ENCODE measurements at places on chromosomes 12 and 14.

DNA sequence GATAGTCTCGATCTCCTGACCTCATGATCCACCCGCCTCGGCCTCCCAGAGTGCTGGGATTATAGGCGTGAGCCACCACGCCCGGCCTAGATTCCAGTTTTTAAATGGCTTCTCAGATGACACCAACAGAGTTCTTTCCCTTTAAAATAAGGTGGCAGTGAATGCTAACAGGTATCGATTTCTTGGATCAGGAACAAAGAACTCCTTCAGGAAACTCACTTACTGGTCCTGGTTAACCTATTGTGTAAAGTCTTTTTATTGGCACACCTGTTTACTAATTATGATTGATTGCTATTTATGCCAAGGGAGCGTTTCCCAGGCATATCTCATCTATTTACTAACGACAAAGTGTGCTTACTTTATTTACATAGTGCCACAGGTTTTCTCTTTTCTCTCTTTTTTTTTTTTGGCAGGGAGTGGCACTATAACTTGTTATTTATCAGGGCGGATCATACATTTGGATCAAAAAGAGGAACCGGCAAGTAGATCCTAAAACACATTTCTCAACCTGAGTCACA lies 89.7 kb downstream of the GLT1D1 start:
- no peak for DNase-seq

GRCh38 chr12:124213666-124214347 lies 81.1 kb upstream of the RFLNA start:
- no peak for DNase-seq

DNA sequence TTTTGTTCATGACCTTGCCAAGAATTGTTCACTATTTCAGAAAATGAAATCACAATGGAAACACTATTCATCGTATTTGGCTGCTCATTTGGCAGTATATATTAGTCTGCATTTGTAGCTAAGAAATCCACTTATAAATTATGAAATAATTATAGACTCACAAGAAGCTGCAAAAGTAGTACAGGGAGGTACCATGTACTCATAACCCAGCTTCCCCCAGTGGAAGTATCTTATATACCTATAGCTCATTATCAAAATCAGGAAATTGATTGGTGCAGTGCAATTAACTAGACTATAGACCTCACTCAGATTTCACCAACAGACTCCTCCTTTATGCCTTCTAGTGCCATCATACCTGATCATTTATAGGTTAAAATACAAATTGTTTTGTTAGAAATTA lies 178.8 kb upstream of the VASH1 start:
- no peak for DNase-seq

- no peak for DNase-seq
Measured at GRCh38 chr14:99586054-99586760, 17.8 kb downstream of the CCDC85C start.

GRCh38 chr14:72075649-72076334 lies 143.6 kb downstream of the RGS6 start:
- DNase-seq: no peak

GRCh38 chr14:79732911-79733655 lies 478.2 kb downstream of the DIO2 start:
- peak; percentile 32 for DNase-seq

DNA sequence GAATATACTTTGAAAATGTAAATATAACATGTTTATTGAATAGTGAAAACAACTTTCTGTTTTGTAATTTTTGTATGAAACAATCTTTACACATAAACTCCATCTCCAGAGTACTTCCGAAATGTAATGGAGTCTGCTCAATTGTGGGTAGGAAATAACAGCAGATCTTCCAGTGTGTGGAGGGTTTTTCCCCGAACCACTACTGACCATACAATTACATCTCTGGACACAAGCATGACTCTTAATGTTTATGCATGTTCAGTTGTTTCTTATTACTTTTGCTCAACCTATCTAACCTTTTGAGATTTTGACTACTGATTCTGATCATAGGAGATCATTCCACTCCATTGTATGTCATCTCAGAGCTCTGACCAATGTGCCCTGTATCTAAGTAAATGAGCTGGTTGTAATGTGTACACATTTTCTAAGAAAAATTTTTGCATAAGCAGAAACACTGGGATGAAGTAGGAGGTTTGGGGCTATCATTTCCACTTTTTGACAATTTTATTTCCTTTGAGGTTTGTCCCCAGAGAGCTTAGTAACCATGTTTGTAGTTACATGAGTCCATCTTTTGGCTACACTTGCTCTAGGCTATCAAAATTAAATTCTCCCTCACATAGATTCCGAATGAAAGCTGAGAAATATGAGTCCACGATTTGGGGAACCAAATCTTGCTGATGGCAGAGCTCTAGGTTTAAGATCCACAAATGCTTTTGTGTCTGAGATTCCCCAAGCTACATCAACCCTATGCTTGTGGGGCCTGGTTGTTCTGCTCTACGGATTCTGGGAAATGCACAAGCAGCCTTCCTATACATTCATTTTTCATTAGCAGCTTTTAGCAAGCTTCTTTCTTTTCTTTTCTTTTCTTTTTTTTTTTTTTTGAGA lies 21.4 kb upstream of the CLEC4D start:
- no peak for DNase-seq

GRCh38 chr12:97756741-97757140 lies 294.1 kb downstream of the RMST start:
- no peak for DNase-seq

- no peak for DNase-seq
Measured at GRCh38 chr14:87109271-87109670, 883.7 kb downstream of the GALC start.

GRCh38 chr12:51270067-51270950 lies at the start of gene SMAGP:
Gene SMAGP, minus strand, starts transcription at chr12:51270415. Its CDS starts 1,137 bp downstream, at chr12:51269278.
- no peak for DNase-seq

DNA sequence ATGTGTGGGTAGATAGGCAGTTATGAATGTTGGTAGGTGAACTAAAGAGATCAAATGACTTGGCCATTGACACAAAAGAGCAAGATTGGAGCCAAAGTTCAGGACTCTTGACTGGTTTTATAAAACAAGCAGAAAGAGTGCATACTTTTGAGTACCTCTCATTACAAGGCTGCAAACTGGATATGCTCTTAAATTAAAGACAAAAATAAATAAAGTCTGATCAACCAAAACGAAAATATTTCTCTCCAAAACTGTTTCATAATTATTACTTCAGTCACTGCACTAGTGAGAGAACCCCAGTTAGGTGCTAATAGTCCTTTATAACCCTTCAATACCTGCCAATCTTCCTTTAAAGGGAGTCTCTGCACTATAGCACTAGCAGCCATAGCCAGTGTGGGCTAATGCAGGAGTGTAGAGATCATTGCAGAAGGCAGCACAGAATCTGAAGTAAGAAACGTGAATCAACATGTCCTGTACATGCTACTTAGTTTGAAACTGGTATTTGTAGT lies 147.1 kb downstream of the FOXA1 start:
- DNase-seq: no peak

DNA sequence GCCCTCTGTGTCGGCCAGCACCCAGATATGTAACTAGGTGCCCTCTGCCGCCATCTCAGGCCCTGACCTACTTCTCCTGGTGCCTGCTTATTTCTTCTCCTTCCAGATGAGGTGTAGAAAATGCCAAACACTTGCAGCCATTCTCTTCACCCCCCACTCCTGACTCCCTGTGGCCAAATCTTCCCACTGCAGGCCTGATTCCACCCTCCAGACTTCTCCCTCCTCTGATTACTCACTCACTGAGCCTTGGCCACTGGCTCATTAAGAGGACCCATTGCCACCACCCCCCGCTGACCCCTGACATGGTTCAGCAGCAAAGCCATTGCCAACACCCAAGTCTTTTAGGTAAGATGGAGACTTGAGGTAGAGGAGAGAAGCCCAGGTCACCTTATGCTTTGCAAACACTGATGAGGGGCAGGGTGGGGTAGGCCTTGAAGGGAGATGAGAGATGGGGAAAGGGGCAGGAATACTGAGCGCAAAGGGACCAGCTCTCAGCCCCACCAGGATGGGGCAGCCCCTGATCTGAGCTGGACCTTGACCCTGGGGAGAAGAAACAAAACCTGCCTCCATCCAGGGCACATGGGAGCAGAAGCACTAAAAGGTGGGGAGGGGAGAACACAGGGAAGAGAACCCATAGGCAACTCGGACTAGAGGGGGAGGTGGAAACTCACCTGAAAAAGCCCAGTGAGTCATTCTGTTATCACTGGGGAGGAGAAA lies 25.1 kb upstream of the ANO2 start:
- DNase-seq: no peak

DNA sequence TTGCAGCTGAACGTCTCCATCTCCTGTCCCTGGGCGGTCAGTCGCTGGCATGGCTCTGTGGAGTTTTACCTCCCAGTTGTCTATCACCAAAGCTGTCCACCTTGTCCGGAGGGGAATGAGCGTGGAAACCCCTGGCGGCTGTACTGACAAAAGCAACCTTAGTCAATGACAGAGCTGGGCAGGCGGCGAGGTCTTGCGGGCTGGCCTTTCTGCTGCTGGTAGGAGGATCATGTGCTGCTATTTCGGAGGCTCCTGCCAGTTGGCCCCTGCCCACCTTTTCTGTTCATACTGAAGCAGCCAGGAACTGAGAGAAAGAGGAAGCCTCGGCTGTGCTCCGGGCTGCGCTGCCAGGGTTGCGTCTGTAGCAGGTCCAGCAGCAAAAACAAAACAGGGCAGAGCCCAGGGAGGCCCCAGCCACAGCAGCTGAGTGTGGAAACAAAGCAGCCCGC lies 57.7 kb downstream of the HMGA2 start:
- peak; percentile 32 for DNase-seq

DNA sequence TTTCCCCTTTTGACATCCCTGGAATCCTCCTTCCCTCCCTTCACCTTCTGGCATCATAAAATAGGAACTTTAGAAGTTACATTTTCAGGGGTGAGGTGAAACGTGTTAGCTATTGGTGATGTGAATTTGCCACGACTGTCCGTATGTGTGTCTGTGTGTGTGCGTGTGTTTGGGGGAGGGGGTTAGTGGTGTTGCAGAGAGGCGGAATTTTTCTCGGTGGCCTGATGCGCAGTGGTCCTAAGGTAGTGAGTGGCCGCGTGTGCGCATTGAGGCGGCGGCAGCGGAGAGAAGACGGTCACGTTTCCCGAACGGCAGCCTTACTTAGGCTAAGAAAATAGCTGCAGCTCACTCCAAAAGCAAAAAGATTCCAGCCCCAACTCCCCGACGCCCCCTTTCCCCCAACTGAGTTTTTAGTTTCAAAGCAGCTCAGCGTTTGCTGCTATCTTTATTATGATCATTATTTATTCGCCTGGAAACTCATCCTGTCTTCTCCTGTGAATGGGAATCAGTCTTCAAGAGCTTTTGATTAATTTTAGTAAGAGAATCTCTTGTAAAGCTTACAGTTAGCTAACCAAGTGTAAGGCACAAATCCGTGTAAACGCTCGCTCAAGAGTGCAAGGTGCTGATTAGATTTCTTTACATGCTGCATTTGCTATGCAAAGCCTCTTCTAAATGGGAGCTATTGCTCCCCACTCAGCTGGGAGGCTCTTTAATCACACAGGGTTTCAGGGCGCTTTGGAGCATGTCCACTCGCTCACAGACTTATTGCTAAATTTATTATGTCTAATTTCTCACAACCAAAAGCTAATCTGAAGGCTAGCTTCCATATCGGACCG lies 4.7 kb downstream of the FLRT2 start:
- DNase-seq: no peak

DNA sequence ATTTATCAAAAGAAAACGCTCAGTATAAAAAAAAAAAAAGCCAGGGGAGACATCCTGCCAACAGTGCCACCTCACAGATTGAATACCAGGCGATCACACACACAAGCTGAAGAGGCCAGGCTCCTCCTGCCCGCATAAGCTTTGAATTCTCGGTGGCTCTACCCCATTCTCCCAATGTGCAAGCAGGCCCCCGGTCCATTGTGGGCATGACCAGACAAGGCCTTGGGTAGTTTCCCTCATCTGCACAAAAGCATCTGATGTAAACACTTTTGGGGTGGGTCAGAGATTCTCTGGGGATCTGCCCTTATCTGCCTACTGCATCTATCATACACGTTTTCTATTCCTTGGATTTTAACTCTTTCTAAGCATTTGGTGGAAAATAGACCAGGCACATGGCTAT lies 16.2 kb downstream of the KLRF2 start:
- no peak for DNase-seq

GRCh38 chr12:111298582-111299436 lies 70.1 kb downstream of the PHETA1 start:
- DNase-seq: peak; percentile 12

DNA sequence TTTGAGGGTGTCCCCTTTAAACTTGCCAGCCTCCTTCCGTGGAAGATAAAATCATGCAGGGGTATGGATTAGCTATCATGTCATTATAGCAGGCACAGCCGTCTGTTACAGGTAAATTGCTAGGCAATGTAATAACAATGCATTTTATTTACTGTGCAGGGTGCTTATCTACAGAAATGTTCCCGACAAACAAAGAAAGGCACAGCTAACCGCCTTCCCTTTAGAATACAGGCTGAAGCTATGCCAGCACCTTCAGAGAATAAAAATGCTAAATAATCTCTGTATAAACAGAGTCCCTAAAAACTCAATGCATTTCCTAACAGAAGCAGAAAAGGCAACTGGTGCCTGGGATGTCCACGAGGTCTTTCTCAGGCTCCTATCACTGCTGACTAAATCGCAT lies 239.2 kb downstream of the SPTSSA start:
- DNase-seq: no peak

GRCh38 chr14:100374876-100375265 lies 51.7 kb downstream of the SLC25A47 start:
- DNase-seq: no peak

GRCh38 chr12:47350062-47350408 lies 270.3 kb upstream of the AMIGO2 start:
- no peak for DNase-seq

DNA sequence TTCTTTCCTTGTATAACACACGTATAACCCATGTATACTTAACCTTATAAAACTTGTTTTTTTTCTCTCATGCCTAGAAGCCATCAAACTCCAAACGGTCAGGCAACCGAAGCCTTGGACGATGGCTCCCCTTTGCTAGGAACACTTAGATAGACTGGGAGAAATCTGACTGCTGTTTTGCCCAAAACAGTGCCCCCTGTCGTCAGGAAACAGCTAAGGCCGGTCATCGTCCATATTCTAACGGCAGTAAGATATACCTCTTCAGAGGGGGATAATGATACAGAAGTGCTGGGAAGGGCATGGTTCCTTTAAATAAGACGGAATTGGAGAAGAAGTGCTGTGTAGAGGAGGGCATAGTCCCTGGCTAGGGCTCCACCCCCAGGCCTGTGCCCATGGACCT lies 130.5 kb downstream of the SLC41A2 start:
- no peak for DNase-seq

DNA sequence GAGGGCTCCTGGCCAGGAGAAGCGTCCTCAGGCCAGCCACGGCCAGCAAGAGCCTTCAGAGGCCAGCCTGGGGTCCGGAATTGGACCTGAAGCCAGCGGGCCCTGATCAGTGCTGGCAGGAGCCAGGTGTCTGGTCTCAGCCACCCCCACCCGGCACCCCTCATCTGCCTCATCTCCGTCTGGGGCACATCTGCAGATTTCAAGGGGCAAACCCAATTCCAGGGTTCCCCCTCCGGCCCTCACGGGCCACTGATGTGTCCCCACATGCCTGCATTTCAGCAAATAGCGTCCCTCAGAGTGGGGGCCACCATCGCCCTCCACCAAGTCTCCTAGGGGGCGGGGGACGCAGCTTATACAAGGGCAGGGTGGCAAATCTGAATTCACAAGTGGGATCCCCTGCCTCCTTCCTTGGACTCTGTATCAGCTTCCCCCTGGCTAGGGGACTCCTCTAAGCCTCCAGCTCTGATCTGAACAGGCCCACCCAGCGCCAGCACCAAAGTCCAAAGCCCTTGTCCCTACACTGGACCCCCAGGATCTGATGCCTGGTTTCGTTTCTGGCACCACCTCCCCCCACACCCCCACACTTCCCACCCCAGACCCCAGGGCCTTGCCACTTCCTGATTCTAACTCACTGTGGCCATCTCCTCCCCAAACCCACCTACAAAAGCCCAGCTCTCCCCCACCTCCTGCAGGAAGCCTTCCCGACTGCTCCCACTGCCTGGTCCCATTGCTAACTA lies 10.1 kb downstream of the TMEM179 start:
- no peak for DNase-seq
